ENCODE measurements at places on chromosomes 7 and 10.

DNA sequence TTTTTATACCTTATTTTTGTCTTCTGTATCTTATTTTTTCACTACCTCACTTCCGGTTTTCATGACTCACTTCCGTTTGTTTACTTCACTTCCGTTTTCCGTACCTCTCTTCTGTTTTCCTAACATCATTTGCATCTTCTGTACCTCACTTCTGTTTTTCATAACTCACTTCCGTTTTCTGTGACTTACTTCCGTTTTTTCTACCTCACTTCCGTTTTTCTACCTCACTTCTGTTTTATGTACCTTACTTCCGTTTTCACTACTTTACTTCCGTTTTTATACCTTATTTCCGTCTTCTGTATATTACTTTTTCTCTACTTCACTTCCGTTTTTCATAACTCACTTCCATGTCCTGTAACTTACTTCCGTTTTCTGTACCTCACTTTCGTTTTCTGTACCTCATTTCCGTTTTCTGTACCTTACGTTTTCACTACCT lies 492.5 kb upstream of the AKR1E2 start:
- no peak for DNase-seq

DNA sequence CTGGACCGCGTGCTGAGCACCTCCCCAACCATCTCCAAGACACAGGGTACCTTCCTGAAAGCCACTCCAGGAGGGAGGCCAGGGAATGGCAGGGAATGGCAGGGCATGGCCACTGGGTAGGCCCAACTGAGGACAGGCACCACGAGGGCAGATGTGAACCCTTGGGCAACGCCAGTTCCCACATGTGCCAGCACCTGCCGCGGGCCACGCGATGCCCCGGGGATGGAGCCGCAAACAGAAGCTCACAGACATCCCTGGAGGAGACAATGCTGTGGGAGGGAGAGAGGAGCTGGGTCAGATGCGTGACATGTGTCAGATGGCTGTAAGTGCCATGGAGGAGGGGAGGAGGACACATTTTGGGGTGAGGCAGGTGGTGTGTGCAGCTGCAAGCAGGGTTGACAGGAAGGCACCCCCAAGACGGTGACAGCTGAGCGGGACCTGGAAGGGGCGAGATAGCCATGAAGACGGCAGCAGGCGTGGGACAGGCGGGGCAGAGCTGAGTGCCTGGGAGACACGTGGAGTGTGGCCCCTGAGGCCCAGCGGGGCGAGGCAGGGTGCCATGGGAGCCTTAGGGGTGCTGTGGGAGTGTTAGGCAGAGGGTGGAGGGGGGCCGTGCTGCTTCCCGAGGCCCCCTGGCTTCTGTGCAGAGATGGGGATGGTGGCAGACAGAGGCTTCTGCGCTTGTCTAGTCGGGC lies 27.7 kb downstream of the IQCE start:
- no peak for DNase-seq

- no peak for DNase-seq
These were observed 45.1 kb upstream of the WDR11 start for GRCh38 chr10:120806081-120806480.

- DNase-seq, result no peak
These were observed 73.0 kb upstream of the LRRTM3 start for GRCh38 chr10:66852811-66853210.

DNA sequence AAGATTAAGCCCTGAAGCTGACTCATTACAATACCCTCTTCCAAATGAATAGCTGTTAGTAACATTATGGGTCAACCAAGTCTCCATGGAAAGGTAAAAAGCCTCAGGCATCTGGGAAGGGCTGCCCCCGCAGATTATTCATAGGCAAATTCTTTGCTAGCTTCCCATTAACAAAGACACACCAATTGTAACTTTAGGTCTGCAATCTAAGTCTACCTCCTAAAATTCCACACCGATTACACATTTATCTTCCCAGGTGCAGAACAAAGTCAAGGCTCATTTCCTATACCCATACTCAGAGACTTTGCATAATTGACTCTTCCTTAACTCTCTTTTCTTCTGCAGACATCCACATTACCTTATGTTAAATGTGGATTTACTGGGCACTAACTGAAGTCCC lies 826.3 kb upstream of the MBL2 start:
- no peak for DNase-seq

- DNase-seq, result peak; percentile 31
These were observed 4.2 kb upstream of the CREB3L2 start for GRCh38 chr7:138006106-138006505.

DNA sequence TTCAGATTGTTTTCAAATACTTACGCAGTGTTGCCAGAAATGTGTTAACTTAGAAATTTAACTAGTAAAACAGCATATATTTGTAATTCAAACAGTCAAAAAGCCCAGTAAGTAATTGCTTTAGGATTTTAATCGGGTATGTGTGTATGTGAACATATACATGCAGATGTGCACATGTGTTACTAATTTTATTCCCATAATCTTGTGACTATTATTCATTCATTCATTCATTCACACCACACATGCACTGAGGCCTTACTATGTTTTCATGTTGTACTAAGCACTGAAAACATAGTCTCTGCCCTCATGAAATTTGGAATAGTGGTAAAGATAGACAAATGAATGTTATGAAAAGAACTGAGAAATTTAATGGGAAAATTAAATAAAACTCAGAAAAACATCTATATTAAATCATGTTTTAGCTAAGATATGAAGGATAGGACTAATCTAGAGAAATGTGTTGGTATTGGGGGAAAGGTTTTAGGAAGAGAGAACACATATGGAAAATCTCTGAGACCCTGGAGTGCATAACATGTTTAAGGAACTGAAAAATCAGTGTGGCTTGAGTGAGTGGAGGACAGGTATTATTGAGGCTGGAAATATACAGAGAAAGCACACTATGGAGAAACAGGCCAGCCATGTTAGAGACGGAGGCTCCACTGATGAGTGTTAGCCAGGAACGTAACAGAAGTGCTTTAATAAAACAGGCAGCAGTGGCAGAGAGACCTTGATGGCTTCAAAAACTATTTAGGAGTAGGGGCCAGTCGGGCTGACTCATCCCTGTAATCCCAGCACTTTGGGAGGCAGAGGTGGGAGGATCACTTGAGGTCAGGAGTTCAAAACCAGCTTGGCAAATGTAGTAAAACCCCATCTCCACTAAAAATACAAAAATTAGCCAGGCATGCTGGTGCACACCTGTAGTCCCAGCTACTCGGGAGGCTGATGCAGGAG lies 80.3 kb downstream of the HDAC9 start:
- DNase-seq, result no peak

DNA sequence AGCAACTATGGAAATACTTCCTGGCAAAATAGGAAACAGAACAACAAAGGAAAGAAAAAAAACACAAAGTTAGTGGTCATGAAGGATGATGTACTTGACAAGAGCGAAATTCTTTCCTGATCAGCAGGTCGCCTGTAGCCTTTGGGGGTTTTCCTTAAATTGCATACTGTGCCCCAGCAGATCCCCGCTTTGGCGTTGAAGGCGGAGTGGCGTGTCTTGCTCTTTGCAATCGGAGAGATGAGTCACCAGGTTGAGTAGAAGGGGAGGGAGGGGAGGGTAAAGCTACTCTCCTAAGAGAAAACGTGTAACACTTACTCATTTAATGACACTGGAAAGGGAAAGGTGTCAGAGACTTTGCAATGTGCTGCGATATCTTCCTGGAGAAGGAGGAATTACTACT lies 587.2 kb downstream of the SORCS1 start:
- no peak for DNase-seq

- no peak for DNase-seq
These were observed 62.2 kb downstream of the REEP3 start for GRCh38 chr10:63583397-63583796.

DNA sequence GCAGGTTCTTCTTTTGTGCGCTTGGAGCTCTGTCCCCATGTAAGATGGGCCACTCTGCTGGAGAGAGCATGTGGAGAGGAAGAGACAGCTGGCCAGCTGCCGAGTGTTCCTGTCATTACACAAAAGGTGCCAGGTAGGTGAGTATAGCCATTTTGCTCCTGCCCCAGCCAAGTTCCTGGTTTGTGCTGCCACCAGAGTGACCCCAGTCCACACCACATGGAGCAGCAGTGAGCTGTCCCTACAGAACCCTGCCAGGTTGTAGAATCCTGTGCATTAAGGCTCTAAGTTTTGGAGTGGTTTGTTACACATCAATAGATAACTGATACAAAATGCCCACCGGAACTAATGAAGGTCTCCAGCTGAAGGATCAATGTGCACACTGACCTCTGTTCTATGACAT lies 84.6 kb upstream of the GHITM start:
- no peak for DNase-seq

- no peak for DNase-seq
These were observed 150.3 kb upstream of the PHYHIPL start for GRCh38 chr10:59025981-59026765.

DNA sequence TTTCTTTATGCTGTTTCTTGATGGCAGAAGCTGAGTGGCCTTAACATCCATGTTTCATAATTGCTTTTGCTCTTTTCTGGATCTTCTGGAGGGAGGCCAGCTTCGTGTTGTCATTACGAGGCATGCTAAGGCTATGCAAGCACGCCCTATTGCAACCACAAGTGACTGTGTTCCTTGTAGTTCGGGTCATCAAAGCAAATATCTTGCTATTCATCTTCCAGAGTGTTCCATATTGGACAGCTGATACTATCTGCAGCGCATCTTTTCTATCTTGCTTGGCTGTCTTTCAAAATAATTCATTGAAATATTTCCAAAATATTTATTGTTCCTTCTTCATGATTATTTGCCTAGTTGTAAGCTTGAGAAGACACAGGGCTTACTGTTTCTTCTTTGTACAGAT lies 5.0 kb downstream of the EPHB6 start:
- peak; percentile 45 for DNase-seq

DNA sequence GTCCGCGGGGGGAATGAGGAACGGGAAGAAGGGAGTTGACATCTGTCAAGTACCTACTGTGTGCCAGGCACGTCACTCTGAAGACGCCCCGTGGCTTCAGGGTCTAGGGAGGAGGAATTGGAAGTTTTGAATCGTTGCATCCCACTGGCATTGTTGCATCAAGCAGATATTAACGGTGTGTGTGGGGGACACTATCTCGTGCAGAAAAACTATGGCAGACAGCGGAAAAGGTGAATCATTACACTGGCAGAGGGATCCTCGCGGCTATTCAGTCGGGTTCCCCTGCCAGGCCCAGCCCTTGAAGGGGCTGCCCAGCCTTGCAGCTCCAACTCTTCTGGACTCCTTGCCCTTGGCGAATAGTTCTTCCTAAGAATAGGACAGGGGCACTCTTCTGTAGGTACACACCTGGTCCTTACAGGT lies 1.0 kb upstream of the KIAA1549 start:
- DNase-seq, result no peak

- DNase-seq, result no peak
These were observed 11.7 kb upstream of the TBRG4 start for GRCh38 chr7:45122975-45123860.

- DNase-seq, result peak; percentile 11
These were observed 71.8 kb downstream of the ARHGAP21 start for GRCh38 chr10:24651923-24652322.

- DNase-seq, result no peak
These were observed 122.1 kb downstream of the NKX6-2 start for GRCh38 chr10:132663666-132664365.

DNA sequence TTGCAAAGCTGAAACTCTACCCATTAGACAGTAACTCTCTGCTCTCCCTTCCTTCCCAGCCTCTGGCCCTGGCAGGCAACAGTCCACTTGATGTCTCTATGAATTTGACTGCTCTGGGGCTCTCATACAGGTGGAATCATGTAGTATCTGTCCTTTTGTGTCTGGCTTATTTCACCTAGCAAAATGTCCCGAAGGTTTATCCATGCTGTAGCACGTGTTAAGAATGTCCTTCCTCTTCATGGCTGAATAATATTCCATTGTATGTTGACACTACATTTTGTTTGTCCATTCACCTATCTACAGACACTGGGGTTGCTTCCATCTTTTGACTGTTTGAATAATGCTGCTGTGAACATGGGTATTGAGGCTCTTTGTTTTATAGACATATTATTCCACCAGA lies 128.9 kb downstream of the EGFR start:
- no peak for DNase-seq

DNA sequence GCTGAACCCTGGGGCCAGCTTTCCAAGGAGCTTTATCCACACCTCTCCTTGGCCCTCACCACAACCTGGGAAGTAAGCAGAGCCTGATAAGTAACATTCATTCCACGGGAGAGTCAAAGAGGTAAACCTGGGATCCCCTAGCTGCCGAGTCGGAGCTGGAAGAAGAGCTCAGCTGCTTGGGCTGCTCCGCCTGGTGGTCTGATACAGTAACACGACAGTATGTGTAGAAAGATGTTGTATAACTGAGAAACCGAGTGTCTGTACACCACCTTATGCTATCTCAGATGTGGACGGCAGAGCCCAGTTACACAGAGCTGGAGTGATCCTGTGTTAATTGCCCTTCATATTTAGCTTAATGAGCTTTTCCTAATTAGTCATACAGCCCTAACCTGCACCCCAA lies 151.3 kb upstream of the KMT2E start:
- DNase-seq, result no peak

GRCh38 chr10:89837165-89838043 lies 136.0 kb downstream of the KIF20B start:
- DNase-seq, result peak; percentile 16

GRCh38 chr7:19099924-19100323 lies 17.5 kb downstream of the TWIST1 start:
- DNase-seq, result no peak

DNA sequence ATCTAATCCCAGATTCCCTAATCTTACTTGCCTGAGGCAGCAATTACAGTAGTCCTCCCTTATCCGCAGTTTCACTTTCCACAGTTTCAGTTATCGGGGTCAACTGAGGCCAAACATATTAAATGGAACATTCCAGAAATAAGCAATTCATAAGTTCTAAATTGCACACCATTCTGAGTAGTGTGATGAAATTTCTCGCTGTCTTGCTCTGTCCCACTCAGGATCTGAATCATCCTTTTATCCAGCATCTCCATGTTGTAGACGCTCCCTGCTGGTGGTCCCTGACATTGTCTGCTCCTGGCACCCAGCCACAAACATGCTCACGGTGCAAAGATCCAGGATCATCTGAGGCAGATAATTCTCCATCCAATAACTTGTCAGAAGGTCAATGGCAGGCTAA lies 128.7 kb upstream of the CXCL12 start:
- DNase-seq, result no peak

GRCh38 chr7:74375726-74376220 lies 77.9 kb upstream of the GTF2IRD1 start:
- DNase-seq, result no peak

All from hepatic stellate cell (primary cell).